Kidney (tissue), 22 donors: ENCODE measurements at places on chromosomes 7 and 10. TPM values are rescaled to one million over a fixed set of nuclear protein-coding genes. Genes with fewer than 3 reads are reported as not detected.

Gene FAM25G
- polyA plus RNA-seq = not detected

DNA sequence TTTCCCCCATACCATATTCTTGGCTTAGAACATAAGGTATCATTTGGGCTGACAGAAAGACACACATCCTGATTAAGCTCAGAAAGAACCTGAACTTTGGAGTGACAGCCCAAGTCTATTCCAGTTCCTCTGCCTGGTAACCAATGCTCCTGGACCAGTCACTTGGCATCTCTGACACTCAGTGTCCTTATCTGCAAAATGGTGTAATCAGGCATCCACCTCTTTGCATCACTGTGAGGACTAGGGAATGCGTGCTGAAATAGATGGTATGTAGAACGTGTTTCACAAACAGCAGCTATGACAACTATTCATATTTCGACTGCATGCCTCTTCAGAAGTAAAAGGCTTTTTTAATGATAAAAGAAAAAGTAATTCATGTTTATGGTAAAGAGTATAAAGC, 26.2 kb upstream of the PIK3AP1 start:
- DNase-seq = no peak

Gene TUBB8
- not detected for polyA plus RNA-seq

GRCh38 chr7:1290679-1291356, 58.1 kb downstream of the UNCX start:
- DNase-seq = no peak

- DNase-seq = peak; percentile 59
Measured at GRCh38 chr10:122165484-122166276, 105.4 kb upstream of the BTBD16 start.

Gene APBB1IP
- 4.1 TPM for polyA plus RNA-seq

- no peak for DNase-seq
Measured at GRCh38 chr7:2666155-2666554, 21.8 kb upstream of the AMZ1 start.

DNA sequence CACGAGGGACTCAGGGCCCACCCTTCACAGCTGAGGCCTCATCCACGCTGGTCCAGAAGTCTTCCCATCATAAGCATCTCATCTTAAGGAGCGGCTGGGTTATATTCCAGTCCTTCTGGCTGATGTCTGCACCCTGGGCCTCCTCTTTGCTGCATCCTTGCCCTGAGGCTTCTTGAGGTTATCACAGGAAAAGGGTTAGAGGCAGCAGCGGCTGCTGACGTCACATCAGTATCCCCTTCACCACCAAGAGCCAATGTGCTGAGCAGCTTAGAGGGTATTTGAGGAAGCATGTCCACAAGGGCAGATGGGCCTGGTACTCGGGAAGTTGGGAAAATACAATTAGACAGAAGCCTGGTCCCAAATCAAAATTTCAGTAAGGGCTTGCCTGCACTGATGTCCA, 125.1 kb downstream of the PLXNA4 start:
- no peak for DNase-seq

DNA sequence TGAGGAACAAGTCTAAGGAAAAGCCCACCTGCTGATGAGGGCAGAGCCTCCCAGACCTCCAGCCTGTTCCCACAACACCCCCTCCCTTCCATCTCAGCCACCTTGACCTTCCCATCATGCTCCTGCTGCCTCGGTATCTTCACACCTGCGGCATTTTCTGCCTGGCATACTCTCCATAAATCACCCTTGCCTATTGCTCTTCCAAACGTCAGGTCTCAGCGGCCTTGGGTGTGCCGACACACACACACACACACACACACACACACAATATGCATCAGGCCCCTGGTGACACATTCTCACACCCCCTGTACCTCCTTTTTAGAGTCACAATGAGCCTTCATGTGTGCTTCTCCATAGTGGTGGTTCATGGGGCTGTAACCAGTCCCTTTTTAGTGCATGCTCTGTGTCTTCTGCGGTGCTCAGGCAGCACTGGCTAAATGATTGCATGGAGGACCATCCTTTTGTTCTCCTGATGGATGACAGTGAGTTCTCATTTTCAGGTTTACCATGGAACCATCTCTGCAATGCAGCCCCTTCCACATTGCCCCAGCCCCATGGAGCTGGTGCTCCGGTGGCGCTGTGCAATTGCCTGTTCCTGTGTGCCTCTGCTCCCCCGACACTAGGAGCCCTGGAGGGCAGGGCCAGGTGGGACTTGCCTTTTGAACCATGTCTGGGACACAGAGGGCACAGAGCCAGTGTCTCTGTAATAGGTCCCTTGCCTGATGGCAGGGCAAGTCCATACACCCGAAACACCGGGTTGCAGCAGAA, 4.5 kb downstream of the ADIRF start:
- DNase-seq = peak; percentile 59

DNA sequence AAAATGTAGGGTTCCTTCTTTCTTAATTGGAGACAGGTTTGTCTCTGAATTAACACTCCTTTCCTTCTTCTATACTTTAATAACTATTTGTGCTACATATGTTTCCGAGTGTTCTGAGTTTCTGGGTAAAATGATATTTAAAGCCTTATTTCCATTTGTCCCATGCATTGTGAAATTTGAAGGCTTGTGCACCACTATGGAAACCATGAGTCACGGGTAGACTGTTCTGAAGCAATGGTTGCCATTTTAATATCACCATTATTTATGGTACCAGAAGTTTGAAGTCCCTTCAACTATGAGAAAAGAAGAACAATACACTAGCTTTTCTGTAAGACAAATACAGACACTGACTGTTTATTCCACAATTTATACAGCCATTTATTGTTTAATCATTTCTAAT, 44.7 kb upstream of the ZEB1 start:
- no peak for DNase-seq

Gene SKIDA1
- polyA plus RNA-seq = 0.71 TPM

- no peak for DNase-seq
Measured at GRCh38 chr10:45374350-45375052, 485 bp downstream of the ALOX5 start.

GRCh38 chr7:41788556-41788955, 85.7 kb upstream of the INHBA start:
- no peak for DNase-seq

DNA sequence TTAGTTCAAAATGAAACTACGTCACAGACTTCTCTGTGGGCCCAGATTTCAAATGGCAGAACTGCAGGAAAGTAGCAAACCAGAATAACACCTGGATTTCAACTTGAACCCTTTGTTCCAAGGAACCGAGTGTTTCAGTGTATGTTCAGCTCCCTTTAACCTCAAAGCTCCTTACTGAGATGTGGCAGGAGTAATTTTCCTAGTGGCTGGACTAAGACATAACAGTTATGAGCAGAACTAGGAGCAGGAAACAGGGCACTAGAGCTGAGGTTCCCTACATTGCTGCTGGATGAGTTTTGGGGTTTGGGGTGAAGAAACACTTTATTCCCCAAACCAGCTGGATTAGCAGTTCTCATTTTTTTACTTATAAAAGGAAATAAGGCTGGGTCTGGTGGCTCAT, 50.1 kb downstream of the NSUN6 start:
- no peak for DNase-seq

Gene SLC13A4
- not detected for polyA plus RNA-seq

- DNase-seq = no peak
Measured at GRCh38 chr10:14162061-14162460, 168.7 kb downstream of the FRMD4A start.

DNA sequence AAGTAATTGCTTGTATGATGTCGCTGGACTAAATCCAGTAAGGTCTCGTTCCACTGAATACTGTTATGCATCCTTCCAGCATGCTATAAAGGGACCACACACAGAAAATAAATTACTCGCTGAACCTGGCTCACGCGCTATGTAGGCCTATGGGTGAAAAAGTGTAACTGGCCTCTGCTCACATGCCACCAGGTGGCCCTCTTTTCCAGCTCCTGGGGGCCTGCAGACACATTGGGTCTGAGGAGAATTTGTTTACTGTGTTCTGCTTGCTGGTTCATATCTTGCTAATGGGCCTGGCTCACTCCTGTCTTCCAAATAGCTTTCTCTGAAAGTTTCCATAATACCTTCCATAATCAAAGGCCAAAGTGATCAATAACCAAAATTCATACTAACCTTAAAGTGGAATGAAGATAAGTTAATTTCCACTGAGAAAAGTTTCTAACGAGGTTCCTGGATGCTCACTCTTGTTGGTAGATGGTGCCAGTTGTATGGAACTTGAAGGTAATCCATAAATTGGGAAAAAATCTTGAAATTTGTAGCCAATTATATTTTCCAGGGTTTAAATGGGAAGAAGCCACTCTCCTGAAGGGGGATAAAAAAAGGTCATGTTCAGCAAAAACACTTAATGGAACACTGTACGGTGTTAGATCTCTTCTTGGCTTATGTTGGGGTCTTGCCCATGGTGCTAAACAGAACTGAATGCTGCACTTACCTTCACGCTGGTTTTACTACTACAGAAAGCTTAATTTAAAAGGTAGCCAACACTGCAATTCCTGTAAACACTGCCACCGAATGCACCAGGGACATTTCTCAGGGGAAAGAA, 27.0 kb upstream of the ZPBP start:
- peak; percentile 19 for DNase-seq

Gene OPN1SW
- polyA plus RNA-seq = not detected

DNA sequence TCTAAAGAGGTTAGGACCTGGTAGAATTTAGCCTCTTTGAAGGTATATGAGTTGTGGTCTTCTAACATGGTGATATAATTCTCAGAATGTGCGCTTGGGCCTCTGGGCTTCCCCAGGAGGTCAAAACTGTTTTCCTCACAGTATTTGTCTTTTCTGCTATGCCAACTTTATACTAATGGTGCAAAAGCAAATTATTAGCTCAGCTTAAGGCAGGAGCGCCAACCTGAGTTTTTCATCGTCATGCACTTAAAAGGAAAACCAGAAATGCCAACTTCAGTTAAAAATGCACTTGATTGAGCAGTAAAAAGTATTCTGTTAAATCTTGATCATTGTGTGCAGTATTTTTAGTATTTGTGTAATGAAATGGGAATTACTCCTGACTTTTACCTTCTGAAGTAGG, 9.7 kb downstream of the TDRD1 start:
- DNase-seq = no peak

Gene ENO4
- polyA plus RNA-seq = 0.52 TPM

Gene CCDC172
- polyA plus RNA-seq = not detected

DNA sequence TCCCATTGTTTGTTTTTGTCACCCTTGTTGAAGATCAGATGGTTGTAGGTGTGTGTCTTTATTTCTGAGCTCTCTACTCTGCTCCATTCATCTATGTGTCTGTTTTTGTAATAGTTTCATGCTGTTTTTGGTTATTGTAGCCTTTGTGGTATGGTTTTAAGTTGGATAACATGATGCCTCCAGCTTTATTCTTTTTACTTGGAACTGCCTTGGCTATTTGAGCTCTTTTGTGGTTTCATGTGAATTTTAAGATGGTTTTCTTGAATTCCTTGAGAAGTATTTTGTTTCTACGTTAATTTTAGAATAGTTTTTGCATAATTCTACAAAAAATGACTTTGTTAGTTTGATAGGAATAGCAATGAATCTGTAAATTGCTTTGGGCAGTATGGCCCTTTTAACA, 170.0 kb upstream of the IGFBP3 start:
- no peak for DNase-seq

Gene FGFR2
- 20.2 TPM for polyA plus RNA-seq

DNA sequence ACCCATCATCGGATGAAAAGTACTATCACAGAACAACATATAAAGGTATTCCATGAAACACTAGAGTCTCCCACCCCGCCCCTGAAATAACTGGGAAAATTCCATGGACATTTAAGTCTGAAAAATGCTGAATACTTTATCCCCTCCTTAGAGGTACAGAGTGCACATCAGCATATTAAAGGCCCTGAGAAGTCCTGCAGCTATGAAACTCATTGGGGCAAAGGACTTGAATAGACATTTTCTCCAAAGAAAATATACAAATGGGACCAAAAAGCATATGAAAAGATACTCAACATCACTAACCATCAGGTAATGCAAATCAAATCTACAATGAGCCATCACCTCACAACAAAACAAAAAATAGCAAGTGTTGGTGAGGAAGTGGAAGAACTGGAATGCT, 18.9 kb downstream of the XPNPEP1 start:
- no peak for DNase-seq

DNA sequence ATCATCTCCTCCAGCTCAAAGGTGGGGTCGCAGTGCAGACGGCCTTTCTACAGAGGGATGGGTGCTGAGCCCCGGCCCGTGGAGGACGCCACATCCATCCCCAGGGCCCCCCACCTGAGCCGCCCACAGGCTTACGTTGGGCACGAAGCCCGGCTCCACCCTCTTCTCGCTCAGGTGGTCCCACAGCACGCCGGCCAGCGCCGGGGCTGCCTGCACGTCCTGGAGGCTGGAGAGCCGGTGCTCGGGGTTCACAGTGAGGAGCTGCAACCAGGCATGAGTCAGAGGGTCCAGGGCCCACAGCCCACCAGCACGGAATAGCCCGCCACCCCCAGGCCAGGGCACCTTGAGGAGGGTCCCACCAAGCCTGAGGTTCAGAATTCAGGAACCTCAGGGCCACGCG, 36.0 kb downstream of the DPYSL4 start:
- peak; percentile 78 for DNase-seq

DNA sequence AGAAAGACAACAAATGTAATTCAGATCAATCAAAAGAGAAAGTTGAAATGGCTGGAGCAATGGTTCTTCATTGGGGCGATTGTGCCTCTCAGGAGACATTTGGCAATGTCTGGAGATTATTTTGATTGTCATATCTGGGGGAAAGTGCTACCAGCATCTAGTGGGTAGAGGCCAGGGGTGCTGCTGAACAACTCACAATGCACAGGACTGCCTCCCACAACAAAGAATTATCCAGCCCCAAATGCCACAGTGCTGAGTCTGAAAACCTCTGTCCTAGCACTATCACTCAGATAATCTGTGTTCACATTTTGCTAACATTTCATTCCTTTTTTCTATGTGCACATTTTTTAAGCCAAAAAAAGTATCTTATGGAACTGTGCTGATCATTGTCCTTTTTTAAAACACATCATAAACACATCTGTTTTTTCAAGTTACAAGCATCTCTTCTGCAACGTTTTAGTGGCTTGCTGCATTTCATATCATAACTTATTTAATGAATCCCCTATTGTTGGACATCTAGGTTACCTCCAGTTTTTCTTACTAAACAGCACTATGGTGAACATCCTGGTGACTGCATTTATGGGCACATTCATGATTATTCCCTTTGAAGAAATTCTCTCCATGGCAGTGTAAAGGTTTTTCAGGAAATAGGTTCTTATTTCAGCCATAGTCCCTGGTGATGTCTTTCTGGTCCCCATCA, 114.2 kb downstream of the C10orf105 start:
- DNase-seq = no peak

GRCh38 chr10:115171392-115171960, 78.3 kb downstream of the ATRNL1 start:
- no peak for DNase-seq

GRCh38 chr7:45881759-45882464, 6.4 kb upstream of the IGFBP1 start:
- no peak for DNase-seq

- DNase-seq = peak; percentile 72
Measured at GRCh38 chr10:109977382-109977806, 30.4 kb upstream of the ADD3 start.

Gene SYT15B
- polyA plus RNA-seq = 0.39 TPM

Gene CALML5
- polyA plus RNA-seq = not detected

Gene HOXA10
- 17.9 TPM for polyA plus RNA-seq

DNA sequence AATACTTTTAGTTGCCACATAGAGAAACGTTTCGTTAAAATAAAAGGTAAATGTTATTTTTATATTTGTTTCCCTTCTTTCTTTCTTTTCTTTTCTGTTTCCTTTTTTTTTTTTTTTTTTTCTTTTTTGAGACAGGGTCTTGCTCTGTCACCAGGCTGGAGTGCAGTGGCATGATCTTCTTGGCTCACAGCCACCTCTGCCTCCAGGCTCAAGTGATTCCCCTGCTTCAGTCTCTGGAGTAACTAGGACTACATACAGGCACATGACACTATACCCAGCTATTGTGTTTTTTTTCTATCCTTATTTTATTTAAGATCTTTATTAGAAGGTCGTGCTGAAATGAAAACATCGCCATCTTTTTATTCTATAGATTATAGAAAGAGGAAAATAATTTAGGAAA, 661.8 kb upstream of the MBL2 start:
- DNase-seq = no peak
